ENCODE measurements at places on chromosomes 12 and 14. TPM values are rescaled to one million over a fixed set of nuclear protein-coding genes. Genes with fewer than 3 reads are reported as not detected.

The MMP19 gene
- total RNA-seq = 4.0 TPM

The SERPINA9 gene
- not detected for total RNA-seq

The AQP6 gene
- total RNA-seq = under 0.01 TPM

The ARHGEF25 gene
- 23.8 TPM for total RNA-seq

The C14orf39 gene
- total RNA-seq = not detected

The SLC10A1 gene
- total RNA-seq = not detected

The CLEC9A gene
- not detected for total RNA-seq

The IGF1 gene
- total RNA-seq = not detected

The NGB gene
- total RNA-seq = not detected

The RNASE7 gene
- total RNA-seq = not detected

The RASSF9 gene
- 1.2 TPM for total RNA-seq

The TBC1D30 gene
- total RNA-seq = 0.08 TPM

The HOXC12 gene
- total RNA-seq = not detected

The SP1 gene
- 20.6 TPM for total RNA-seq

The KRT85 gene
- total RNA-seq = not detected

The CBLN3 gene
- total RNA-seq = 1.6 TPM

The TAS2R13 gene
- total RNA-seq = 0.70 TPM

The ASCL1 gene
- not detected for total RNA-seq

The VDR gene
- 15.8 TPM for total RNA-seq

The GPRC5A gene
- 11.6 TPM for total RNA-seq

The TMEM119 gene
- total RNA-seq = 6.1 TPM

The PTPRO gene
- total RNA-seq = 1.2 TPM

The CRACR2A gene
- 3.2 TPM for total RNA-seq

The RTL1 gene
- not detected for total RNA-seq

The TMEM52B gene
- total RNA-seq = not detected

The BMP4 gene
- 16.8 TPM for total RNA-seq

The ZBTB39 gene
- 3.7 TPM for total RNA-seq

The KRT74 gene
- total RNA-seq = not detected

The PMCH gene
- not detected for total RNA-seq

The GPR84 gene
- total RNA-seq = not detected

The TMPRSS12 gene
- total RNA-seq = not detected

The FGF6 gene
- not detected for total RNA-seq

The NEMF gene
- total RNA-seq = 53.8 TPM

The HCAR1 gene
- total RNA-seq = 0.35 TPM

The MYH6 gene
- not detected for total RNA-seq

The RAPGEF3 gene
- total RNA-seq = 4.1 TPM

The KCNJ8 gene
- 8.9 TPM for total RNA-seq

The ZBTB42 gene
- 0.82 TPM for total RNA-seq

The SLC17A8 gene
- not detected for total RNA-seq

The PTGER2 gene
- total RNA-seq = 1.3 TPM

The FOXN4 gene
- not detected for total RNA-seq

The CMKLR1 gene
- 1.3 TPM for total RNA-seq

The KLRC3 gene
- total RNA-seq = not detected

The KRT3 gene
- total RNA-seq = not detected

The FGF23 gene
- not detected for total RNA-seq

The SERPINA6 gene
- not detected for total RNA-seq

The LRIG3 gene
- total RNA-seq = 8.3 TPM

The MYF5 gene
- total RNA-seq = not detected

The CMTM5 gene
- not detected for total RNA-seq

The FLRT2 gene
- total RNA-seq = 14.0 TPM

The TMEM229B gene
- total RNA-seq = 0.15 TPM

Measured in smooth muscle cell of the coronary artery (primary cell).